Ecto neural progenitor cell (in vitro differentiated cells): ENCODE measurements at places on chromosomes 7 and 10.

DNA sequence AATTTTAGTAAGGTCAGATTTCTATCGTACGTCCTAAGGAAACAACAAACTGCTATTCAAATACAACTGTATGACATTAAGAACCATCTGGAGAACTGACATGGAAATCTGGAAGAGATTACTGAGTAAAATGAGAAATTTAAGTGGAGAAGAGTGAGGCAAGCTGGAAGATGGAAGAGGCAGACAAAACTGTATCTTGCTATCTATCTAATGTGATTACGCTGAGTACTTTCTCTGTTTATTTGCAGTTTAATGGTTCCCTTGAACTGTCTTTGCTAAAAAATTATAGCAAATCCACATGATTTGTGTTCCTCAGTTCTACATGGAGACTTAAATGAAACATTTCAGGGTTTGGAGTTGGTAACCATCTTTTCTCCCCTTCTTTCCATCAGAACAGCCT lies 927.1 kb upstream of the MBL2 start:
- DNase-seq: no peak

DNA sequence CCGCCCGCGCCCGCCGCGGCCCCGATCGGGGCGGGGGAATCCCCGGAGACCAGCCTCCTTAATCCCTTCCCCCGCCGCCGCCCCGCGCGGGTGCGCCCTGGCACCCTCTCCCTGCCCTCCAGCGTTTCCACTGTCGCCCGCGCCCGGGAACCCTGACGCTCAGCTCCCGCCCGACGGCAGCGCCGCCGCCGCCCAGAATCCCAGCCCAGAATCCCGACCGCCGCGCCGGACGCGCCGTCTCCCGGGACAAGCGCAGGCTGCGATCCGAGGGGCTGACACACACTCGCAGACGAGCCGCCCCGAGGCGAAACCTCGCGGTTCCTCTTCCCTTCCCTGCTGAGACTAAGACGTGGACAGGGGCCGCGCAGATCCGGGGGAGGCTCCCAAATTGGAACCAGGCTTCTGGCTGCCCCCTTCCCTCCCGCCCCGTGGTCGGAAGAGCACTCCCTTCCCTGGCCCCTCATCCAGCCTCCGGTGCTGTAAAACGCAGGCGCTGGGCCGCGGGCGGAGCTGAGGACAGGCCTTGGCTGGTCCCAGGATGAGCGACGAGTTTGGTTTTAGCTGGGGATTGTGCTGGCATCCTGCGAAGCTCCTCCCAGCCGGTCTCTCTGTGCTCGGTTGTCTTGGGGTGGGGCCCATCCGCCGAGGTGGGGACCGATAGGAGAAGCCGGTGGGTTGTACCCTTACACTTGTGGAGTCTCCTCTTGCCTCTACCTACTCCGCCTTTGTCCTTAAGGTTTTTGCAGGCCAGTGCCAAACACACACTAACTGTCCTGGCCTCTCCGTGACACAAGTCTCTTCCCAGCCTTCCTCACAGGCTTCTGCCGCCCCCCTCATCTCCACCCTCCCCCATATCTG lies 1.1 kb downstream of the MARVELD1 start:
- DNase-seq: peak; percentile 77

DNA sequence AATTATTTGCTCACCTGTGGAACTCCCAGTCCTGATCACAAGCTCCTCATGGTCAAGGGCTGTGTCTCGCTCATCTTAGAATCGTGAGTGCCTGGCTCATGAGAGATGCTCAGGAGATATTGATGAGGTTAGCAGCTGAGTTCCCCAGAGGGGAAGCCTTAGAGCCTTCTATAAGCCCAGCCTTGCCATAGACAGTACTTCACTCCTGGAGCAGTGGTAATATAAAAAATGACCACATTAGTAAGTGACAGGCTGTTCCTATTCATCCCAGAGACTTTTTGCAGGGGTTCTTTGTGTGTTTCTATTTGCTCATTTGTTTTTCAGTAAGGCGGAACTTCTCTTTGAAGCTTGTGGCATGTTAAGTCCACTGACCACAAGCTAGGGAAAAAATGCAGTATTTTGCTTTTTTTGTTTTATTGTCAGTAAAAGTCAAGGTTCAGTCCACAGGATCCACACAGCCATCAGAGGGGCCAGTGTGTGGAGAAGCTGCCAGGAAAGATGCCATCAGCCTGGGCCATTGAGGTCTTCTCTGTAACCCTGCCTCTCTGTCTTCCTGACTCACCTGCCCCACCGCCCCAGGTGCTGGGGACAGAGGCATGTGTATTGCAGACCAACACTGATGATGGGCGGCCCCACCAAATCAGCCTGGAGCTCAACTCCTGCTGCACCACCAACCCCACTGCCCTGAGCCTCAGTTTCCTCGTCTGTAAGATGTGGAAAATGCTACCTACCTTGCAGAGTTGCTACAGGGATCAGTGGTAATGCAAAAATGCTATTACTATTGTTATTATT lies 36.4 kb upstream of the JCAD start:
- no peak for DNase-seq

DNA sequence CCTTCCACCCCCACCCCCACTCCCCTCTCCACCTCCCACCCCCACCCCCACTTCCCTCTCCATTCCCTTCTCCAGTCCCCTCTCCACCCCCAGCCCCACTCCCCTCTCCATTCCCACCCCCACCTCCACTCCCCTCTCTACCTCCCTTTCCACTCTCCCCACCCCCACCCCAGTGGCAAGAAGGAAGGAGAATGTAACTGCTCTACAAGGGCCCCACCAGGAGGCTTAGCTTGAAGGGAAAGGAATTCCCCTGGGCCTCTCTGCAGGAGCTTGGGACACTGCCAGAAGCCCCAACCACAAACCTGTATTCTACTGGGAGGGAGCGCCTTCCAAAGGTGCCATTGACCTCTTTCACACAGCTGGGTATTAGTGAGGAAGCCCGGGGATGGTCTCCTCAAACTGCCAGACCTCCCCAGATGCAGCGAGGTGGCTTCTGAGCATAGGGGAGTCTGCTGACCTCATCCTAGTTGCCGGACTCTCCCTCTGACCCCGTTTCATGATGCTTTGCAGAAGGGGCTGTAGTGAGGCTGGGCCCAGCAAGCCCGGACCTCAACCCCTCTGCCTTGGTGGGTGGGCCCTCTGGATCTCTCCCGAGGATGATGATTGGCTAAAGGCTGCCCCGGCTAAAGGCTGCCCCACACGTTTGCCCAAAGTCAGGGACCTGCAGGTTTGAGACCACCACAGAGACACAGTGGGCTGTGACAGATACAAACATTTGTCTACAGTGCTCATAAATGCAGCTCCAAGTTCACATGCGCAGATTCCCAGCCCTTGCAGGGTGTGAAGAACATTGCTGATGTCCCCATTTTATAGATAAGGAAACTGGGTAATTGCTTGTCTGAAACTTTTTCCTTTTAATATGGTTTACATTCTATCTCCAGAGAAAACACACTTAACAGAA lies 2.9 kb downstream of the DEPP1 start:
- no peak for DNase-seq

GRCh38 chr7:70520611-70521010 lies 611.3 kb upstream of the GALNT17 start:
- no peak for DNase-seq

- no peak for DNase-seq
Observed at GRCh38 chr7:87110778-87111177, 41.5 kb upstream of the DMTF1 start.

- DNase-seq: no peak
Observed at GRCh38 chr7:143396625-143397556, 11.8 kb downstream of the EPHA1 start.

GRCh38 chr10:96516337-96516736 lies 2.6 kb upstream of the TLL2 start:
- no peak for DNase-seq

DNA sequence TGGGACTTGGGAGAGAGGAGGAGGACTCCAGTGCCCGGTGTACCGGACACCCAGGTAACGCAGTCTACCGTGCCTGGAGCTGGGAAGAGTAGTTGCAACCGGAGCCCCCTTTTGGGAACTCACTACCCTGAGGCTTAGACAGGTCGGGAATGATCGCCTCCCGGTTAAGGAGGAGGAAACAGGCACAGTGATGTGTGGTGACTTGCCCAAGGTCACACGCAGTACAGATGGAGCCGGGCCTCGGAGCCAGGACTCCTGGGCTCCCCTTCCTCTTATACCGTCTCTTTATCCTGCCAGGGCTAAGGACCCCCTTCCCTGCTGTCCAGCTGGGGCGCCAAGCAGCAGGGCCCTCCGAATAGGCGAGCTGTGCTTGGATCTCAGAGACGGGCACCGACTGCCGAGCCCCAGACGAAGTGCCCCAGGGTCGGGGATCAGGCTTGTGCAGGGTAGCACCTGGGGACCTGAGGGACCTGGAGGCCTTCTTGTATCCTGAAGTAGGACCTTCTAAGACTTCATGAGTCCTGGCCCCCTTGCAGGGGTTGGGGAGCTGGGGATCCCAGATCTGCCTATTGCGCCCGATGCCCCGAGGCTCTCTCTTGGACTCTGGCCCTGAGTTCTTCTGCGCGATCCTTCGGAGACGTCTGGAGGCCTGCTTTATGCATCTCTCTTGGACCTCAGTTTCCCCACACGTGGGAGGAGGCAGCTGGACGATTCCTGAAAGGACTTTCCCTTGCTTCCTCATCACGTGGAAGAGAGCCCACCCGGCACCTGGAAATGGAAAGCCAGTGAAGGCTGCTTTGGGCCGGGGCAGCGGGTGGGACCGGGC lies 767 bp upstream of the CYP26A1 start:
- DNase-seq: no peak

DNA sequence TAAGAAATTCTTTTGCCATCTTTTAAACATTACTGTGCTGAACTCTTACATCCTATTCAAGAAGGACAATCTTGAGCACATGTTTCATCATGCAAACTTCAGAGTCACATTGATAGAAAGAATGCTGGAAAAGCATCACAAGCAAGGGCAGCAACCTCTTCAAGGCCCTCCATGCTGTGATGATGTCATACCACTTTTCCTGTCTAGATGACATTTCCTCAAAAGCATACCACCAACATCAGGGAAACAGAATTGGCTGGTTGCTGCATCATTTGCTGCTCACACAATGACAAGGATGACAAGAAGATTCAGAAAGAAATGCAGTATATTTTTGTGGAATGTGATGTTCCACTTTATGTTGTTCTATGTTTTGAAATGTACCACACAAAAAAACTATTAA lies 37.6 kb downstream of the CYP2C8 start:
- no peak for DNase-seq

DNA sequence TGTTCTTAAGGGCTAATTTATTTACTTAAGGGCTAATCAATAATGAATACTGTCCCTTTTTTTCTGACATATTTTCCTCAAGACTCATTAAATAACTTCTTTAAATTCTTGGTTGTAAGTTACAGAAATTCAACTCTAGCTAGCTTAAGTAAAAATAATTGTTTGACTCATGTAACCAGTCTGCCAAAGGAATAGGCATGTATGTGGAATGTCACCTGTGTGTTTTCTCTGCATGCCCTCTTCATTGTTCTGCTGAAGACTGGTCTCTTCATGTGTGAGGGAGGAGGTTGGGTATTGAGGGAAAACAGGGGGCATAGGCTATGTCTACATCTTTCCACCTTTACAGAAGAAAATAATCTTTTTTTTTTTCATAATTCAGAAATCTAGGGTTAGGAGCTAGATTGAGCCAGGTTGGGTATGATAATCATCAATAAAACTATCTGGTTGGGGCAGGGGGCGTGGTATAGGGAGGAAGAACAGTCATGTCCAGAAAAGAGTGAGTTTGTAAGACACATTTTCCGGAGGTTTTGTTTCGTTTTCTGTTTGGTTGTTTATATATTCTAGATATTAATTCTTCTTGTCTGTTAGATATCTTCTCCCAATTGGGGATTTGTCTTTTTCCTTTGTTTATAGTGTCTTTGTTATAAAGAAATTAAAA lies 37.9 kb downstream of the EXOC4 start:
- DNase-seq: no peak

GRCh38 chr7:137968890-137969289 lies 33.0 kb downstream of the CREB3L2 start:
- DNase-seq: no peak

GRCh38 chr10:82313401-82313800 lies 438.4 kb downstream of the NRG3 start:
- no peak for DNase-seq

GRCh38 chr7:27211084-27211446 lies 11.2 kb upstream of the HOXA13 start:
- no peak for DNase-seq

DNA sequence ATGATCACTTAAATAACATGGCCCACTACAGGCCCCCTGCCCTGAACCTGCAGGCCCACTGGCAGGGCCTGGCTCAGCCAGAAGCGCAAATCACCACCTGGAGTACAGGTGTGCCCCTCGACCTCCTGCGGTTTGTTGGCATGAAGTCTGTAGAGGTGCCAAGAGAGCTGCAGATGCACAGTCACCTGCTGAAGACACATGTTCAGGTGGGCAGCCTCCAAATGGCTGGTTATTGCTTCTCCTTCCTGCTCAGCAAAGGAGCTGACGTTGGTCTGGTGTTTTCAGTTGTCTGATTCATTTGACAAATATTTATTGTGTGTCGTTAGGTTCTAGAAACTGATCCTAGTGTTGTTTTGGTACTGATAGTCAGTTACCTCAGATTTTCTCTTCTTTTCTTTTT lies 29.0 kb downstream of the DHTKD1 start:
- no peak for DNase-seq

GRCh38 chr10:84531396-84531795 lies 203.0 kb downstream of the CCSER2 start:
- DNase-seq: no peak

- DNase-seq: no peak
Observed at GRCh38 chr7:148367731-148368475, 222.7 kb upstream of the C7orf33 start.

DNA sequence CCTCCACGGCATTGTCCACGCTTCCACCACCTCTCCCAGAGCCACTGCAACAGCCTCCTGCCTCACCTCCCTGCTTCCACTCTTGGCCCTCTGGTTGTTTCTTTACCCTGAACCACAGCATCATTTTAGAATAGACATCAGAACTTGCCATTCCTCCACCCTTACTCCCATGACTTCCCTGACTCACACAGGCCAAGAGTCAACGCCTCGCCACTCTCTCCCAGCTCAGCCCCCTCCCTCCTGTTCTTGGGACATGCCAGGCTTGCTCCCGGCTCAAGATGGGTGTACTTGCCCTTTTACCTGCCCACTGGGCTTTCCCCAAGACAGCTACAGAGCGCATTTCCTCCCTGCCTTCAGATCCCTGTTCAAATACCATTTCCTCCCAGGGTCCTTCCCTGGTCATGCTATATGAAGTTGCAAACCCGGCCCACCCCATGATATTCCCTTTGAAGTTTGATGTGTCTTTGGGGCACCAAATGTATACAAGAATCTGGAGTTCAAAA lies 429.1 kb downstream of the RPS24 start:
- DNase-seq: peak; percentile 24

GRCh38 chr10:3422282-3422681 lies 249.7 kb upstream of the PITRM1 start:
- no peak for DNase-seq

- DNase-seq: no peak
Observed at GRCh38 chr7:138116892-138117291, 40.6 kb downstream of the AKR1D1 start.

DNA sequence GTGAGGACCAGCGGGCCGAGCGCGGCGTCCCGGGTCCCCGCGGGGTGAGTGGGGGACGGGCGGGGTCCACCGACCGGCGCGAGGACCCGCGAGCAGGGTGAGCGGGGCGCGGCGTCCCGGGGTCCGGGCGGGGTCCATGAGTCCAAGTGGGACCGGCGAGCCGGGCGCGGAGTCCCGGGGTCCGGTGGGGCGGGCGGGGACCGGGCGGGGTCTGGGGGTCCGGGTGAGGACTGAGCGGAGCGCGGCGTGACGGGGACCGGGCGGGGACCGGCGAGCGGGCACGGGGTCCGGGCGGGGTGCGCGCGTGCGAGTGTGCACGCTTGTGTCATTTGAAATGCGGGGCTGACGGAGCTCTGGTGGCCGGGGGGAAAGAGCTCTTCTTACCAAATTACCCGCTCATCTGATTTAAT lies 765 bp downstream of the CELF2 start:
- DNase-seq: no peak

- no peak for DNase-seq
Observed at GRCh38 chr7:26197153-26198115, 3.1 kb downstream of the HNRNPA2B1 start.
